ENCODE measurements at places on chromosomes 16 and 17.

DNA sequence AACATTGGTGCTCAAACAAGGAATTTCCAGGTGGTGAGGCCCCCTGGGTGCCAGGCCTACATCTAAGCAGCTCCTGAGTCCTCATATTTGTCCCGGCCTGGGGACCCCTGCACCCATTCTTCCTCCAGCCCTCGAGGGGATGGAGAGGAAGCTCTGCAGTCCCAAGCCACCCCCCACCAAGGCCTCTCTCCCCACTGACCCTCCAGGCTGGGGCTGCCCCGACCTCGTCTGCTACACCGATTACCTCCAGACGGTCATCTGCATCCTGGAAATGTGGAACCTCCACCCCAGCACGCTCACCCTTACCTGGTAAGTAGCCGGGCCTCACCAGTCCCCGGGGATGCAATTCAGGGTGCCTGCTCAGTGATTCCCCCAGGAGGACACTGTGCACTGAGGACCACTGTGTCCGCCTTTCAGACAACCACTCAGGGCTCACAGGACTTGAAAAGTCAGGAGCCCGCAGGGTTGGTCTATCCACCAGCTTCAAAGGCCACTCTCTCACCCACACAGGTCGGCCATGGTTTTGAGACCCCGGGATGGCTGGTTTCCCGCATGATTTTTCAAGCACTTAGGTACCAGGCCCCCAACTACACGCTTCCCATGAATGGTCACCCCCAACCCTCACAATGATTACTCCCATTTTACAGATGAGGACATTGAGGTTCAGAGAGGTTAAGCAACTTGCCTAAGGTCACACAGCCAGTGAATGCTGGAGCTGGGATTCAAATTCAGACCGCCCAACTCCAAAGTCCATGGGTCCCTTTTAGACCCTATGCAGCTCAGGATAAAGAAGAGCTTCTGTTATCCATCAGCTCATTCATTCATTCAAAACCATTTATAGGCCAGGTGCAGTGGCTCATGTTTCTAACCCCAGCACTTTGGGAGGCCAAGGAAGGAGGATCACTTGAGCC is 32.4 kb downstream of the IL21R start:
- DNase-seq, result peak; percentile 69

DNA sequence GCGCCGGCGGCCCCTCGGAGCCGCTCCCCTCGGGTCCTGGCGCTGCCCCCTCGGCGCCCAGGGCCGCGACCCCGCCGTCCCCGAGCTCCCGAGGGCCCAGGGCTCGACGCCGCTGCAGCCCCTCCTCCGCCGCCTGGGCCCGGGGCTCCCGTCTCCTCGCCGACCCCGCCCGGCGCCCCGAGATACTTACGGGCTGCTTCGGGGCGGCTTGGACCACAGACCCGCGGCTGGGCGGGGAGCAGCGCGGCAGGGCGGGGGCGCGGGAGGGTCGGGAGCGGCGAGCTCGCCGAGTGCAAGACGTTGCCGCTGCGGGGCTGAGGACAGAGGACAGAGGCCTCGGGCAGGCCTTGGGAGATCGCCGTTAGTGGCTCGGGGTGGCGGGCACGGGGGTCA is 290 bp downstream of the TOB1 start:
- no peak for DNase-seq

DNA sequence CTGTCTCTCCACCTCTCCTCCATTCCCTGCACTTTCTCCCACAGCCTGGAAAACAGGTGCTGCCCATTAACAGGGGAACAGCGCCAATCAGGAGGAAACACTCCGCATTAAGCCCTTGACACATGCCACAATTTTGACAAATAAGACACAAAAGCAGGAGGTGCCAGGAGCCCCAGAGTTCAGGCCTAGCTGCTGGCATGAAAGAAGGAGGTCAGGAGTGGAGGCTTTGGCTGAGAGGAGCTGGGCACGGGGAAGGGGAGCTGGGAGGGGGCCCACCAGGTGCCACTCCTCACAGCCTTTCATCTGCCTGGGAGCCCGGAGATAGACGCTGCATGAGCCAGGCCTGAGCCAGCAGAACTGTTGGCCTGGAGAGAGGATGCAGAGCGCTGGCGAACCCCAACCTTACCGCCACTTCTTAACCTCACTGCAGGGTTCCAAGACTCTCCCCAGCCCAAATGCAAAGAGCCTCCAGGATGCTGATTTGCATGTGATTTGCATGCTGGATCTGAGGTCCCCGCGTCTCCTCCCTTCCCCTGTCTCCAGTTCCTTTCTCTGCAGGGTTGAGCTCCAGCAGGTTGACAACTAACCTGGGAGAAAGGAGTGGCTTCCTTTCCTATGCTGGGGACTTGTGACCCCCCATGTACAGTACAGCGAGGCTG is 139.8 kb upstream of the SDK2 start:
- DNase-seq, result no peak

DNA sequence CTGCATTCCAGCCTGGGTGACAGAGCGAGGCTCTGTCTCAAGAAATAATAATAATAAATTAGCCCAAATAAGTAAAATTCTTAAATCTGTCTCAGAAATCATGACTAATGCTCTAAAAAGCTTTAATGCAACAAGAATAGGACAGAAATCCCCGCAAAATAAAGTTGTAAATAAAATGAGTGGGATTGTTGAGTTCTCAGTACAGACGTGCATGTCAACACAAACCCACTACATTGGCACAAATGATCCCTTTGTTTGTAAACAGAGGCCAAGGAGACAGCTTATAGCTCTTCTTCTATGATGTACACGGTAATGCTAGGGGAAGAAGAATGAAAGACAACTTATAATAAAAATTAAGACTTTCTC is 6.0 kb downstream of the STAT5B start:
- no peak for DNase-seq

- peak; percentile 83 for DNase-seq
Observed at GRCh38 chr17:2214047-2214928, 89.3 kb downstream of the SMG6 start.

DNA sequence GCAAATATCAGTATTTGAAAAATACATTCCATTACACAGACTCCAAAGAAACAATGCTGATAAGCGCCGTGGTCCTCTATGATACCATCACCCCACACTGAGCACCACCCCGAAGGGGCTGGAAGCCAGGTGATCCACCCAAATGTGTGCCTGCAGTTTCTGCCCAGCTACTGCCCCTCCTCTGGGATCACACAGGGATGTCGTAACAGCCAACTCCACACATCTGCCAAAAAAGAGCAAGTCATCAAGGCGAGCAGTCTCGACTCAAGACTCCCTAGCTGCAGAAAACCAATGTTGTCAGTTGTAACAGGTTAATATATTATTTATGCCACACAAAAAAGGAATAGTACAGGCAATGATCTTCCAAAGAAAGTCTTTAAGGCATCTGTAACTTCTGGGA is 21.0 kb downstream of the CYB5D2 start:
- no peak for DNase-seq

DNA sequence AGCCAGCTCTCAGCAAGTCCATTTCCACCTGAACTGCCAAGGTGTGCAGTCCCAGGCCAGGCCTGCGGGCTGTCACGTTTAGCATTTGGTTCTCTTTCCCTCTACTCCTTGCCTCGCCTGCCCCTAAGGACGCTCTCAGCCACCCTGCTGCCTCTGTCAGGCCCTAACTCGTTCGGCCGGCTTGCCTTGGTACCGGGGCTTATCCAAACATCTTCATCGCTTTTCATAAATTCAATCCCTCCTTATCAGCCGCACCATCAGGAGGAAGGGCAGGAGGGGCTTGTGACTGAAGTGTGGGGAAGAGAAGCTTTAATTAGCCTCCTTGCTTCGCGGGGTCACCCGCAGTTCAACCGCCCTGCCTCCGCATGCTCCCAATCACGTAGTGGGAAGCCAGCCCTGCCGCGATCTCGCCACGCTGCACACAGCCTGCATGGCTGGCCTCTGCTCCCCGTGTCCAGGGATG is 231.1 kb downstream of the SOX9 start:
- DNase-seq, result peak; percentile 48

DNA sequence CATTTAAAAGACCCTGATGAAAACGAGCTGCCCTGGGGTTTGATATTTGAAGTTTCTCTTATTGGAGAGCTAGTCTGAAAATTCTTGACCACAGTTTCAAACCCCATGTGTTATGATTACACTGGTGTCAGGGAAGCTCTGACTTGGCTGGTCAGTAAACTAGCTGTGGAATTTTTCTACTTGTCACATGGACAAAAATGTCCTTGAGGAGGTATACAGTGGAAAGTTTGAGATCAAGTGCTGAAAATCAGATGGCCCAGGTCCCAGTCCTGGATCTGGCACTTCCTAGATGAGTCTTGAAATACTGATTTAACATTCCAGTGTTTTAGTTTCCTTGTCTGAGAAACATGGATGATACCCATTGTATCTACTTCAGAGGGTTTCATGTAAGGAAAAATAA is 30.7 kb upstream of the SOX9 start:
- peak; percentile 13 for DNase-seq

DNA sequence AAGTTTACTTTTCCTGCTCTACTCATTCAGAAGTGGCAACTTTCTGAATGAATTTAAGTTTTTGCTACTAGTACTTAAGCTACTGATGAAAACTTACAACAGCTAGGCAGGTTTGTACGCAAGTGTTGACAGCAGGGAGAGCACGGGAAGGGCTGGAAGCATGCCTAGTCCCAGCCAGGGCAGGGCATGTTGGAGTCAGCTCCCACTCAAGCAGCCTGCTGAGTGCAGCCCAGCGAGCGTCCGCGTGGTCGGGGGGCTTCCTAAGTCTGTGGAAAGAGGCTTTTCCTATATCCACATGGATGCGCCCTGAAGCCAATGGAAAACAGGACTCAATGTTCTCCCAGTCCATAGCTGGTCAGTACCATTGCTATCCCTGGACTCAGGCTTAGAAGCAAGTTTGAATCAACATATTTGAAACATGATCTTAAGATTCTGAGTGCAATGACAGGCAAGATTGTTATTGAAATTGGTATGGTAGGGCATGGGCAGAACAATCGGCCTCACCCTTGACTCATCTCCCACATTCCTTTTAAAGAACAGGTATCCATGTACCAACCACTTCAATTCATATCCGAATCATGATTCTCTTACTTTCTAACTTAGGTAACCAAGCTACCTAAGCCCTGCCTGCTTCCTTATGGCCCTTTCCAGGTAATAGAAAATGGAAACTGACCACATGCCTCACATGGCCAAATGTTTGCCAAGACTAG is 22.5 kb downstream of the CYB5D2 start:
- no peak for DNase-seq

GRCh38 chr17:74218436-74218835 is 5.1 kb downstream of the TTYH2 start:
- no peak for DNase-seq

GRCh38 chr17:19454074-19454473 is 43.0 kb downstream of the RNF112 start:
- no peak for DNase-seq

- no peak for DNase-seq
Observed at GRCh38 chr16:9197957-9198661, 106.7 kb downstream of the HAPSTR1 start.

DNA sequence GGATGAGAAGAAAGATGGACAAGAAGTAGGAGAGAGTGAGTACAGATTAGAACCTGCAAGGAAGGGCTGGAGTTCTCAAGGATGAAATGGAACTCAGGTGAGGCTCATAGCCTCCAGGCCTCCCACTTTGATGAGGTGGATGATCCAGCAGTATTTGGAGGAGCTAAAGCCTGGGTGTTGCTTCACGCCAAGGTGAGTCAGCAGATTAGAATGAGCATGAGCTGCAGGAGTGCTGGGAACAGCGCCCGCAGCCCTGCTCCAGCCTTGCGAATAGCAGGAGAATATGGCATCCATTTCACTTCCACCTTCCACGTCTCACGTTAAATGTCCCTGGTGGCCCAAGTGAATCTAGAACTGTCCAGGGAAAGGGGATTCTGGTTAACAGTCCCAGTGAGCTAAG is 94.4 kb upstream of the CPHXL start:
- no peak for DNase-seq

DNA sequence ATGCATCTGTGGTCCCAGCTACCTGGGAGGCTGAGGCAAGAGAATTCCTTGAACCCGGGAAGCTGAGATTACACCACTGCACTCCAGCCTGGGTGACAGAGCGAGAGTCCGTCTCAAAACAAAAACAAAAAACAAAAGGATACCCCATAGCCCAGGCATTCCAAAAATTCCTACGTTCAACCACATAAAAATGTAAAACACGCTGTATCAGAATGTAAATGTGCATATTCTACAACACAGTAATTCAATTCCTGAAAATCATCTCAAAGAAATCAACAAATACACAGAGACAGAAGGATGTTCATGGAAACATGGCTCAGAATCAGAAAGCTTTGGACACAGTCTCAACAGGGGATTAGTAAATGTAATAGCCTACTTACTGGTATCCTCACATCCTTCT is 33.0 kb downstream of the COG7 start:
- no peak for DNase-seq

DNA sequence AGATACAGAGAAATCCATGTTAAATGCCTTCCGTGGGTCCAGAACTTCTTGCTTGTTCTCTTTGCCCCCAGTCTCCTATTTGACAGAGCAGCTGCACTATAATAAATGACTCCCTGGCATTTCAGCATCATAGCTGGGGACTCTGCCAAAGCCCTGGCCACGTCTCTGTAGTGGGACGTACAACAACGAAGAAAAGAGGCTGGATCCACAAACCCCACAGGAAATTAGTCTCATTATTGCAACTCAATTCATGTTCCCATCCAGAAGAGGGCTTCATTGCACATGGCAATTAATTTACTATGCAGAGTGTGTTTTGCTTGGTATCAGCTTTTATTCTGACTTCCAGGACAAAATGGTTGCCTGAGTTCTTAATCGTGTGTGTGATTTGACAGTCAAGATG is 121.3 kb downstream of the CDH13 start:
- DNase-seq, result no peak

- DNase-seq, result peak; percentile 96
Observed at GRCh38 chr16:30805370-30806169, 18.6 kb upstream of the ZNF629 start.

- DNase-seq, result no peak
Observed at GRCh38 chr16:88527186-88527936, 42.8 kb upstream of the ZC3H18 start.

DNA sequence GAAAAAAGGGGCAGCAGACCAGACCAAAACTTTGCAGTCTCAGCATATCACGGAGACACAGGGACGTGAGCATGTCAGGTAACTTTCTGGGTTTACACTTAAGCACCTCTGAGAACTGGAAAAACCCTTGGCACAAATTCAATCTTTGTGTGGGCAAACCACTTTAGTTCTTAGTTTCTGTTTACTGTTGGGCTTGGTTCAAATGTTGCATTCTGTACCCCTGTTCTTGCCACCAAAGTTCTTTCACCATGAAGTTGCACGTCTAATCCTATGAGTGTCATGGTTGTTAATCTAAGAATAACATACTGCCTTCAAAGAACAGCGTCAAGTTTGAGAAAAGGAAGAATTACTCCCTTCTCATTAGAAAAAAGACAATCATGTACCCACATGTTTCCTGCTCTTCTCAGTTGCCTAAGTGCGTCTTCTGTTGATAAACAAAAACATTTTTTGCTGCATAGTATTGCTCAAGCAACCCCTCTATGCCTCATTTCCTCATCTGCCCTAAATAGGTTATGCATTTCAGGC is 11.6 kb downstream of the KRT33A start:
- DNase-seq, result no peak

DNA sequence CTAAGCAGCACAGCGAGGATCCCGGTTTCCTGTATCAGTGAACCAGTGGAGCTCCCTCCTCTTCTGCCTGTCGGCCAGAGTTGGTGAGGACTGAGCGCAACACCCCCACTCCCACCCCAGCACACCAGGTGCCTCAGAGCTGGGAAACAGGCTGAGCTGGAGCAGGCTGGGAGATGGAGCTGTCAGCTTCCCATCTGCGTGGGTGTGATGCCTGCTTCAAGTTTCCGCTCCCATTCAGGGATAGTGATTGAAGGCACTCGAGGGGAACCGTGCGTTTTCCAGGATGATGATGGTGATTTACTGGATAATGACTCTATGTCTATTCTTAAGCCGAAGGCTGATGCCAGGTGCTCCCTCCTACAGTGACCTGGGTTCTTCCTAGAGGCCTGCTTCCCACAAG is 144.5 kb downstream of the TMEM132E start:
- no peak for DNase-seq

Data from suprapubic skin (tissue), 4 donors.